ENCODE measurements at places on chromosomes 6 and 20.

- no peak for DNase-seq
These were observed 46.7 kb upstream of the BLCAP start for GRCh38 chr20:37574199-37574890.

GRCh38 chr6:10412461-10413261 is 2.2 kb downstream of the TFAP2A start:
- DNase-seq, result no peak

- no peak for DNase-seq
These were observed 13.5 kb downstream of the LYRM4 start for GRCh38 chr6:5247201-5247600.

DNA sequence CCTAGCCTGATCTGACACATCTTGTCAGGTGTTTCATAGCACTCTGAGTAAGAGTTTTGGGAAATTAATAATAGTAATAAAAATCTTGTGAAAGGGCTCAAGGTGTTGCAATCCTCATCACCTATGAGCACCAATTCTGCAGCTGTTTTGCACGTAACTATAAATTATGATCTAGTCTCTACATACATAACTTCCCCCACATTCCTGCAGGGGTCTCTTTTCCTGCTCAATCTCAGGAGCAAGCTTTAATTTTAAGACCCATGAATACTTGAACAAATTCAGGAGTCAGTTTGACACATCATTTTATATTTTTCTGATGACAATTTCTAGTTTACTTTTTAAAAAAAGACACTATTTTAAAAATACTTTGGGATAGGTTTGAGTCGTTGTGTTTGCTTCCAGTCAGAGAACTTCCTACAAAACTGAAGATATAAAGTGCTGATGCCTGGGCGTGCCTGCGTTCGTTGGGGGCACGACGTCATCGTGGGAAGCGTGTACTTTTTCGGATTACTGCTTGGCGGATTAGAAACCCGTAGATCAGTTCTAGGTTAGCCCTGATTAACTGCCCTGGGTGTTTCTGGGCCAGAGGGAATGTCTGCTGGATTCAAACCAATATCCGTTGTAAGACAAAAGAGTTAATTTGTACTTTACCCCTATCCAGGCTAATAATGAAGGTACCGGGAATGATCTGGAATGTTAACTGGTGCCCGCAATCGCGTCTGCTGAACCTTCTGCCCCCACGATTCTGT is 1.0 kb upstream of the E2F3 start:
- DNase-seq, result peak; percentile 43

DNA sequence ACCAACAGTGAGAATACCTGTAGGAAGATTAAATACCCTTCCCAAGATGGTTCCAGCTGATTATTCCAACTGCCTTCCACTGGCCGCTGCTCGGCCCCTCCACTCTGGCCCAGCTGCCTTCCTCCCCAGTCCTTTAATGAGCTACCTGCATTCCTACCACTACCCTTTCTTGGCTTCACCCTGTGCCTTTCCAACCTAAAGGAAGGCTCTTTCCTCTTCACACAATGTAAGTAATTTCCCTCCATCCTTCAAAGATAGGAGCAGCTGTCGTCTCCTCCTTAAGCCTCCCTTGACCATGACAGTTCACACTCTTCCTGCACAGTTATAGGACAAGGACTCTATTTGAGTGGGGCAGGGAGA is 16.2 kb upstream of the SNX9 start:
- no peak for DNase-seq

DNA sequence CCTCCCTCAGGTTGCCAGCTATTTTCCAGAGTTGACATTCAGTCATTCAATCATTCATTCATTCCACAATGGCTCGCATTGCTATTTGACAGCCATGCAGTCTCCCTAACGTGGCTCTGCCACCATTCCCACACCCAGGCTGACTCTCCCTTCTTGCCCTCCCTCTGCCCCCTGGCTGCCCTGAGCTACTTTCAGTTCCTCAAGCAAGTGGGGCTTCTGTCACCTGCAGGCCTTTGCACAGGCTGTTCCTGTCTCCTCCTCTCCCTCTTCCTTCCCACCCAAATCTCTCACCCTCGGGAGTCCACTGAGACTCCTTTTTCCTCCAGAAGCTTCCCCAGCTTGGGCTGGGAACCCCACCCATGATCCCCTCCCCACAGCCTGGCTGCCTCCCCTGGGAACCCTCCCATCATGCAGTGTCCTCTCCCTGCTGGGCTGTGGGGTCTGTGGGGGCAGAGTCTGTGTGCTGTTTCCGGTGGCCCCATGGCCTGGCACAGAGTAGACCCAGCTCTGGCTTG is 2.6 kb downstream of the PACSIN1 start:
- DNase-seq, result no peak

- DNase-seq, result no peak
These were observed 26.1 kb downstream of the C20orf203 start for GRCh38 chr20:32647606-32648005.

DNA sequence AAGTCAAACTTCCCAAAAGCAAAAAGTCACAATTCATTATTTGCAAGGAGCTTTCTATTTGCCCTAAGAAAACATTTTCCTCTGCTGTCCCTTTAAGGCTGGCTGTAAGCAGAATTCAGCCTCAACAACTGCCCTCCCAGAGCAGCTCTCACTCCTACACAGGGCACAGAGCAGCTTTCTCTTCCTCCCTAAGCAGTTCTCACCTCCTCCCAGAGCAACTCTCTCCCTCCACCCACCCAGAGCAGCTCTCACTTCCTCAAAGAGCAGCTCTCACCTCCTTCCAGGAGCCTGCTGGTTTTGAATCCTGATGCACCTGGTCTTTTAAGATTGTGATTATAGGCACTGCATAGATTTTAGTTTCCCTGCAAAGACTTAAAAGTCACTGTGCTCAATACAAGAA is 120.6 kb upstream of the TMEM181 start:
- no peak for DNase-seq

GRCh38 chr6:163179061-163179460 is 235.5 kb upstream of the QKI start:
- no peak for DNase-seq

DNA sequence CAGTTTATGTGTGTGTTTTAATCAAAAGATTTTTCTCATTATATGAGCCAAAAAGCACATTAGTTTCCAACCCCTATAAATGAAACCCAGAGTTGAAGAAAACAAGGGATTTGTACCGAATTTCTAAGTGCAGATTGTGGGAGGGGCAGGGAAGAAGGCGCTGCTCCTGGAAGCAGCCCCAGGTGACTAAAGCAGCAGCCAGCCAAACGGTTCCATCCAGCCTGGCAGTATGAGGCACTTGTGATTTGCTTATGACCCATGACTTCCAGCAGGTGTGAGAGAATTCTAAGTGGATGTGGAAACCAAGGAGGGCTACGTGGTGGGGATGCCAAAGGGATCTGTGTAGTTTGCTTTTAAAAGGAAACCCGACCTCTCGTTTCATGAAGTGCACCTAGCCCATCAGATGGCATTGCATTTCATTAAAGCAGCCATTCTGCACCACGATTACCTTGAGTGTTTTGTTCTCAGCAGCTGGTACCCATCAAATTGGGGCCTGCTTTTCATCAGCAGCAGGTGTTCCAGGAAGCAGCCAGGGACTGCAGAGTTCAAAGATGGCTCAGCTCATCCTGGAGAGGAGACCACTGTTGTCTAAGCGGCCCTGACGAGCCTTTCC is 79.1 kb downstream of the DTD1 start:
- no peak for DNase-seq

GRCh38 chr6:135451617-135452190 is 45.8 kb downstream of the AHI1 start:
- DNase-seq, result peak; percentile 51

- DNase-seq, result no peak
These were observed 45.8 kb downstream of the GINS1 start for GRCh38 chr20:25453035-25453810.

GRCh38 chr6:121848523-121849255 is 413.2 kb downstream of the GJA1 start:
- DNase-seq, result no peak

- no peak for DNase-seq
These were observed 34.7 kb downstream of the KIF25 start for GRCh38 chr6:168032005-168032760.

DNA sequence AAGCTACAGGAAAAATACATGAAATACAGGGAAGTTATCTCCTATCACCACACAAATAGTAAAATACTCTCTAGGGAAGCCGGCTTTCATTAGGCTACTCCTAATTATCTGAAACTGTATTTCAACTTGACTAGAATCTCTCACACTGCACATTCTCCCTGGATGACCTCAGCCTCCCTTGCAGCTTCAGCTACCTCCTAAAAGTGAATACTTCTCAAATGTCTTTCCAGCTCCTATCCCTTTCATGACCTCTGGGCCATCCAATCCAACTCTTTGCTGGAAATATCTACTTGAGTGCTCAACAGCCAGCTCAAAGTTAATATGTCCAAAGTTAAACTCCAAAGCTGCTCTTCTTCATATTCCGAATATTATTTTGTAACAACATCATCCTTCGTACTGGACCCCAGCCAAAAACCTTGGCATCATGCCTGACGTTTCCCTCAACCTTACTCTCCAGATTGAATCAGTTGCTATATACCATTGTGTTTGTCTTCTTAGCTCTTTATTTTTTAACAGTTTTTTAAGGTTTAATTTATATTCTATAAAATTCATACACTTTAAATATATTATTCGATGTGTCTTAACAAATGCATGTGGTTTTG is 29.4 kb upstream of the KIF6 start:
- no peak for DNase-seq

DNA sequence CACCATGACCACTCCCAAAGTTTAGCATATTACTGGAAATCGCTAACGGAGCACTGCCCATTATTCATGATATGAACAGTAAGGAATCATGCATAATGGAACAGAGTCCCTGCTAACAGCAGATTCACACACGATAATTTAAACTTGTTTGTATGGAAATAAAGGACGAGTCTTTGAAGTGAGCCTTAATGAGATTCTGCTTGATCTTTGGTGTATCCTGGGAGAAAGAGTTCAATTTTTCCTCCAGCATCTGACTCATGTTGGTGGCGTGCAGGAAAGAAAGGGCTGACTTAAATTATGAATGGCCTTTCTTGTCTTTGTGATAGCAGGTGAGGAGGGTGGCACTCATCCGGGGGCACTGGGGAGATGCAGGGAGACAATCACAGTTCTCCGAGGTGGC is 194.6 kb downstream of the ZNF217 start:
- no peak for DNase-seq

DNA sequence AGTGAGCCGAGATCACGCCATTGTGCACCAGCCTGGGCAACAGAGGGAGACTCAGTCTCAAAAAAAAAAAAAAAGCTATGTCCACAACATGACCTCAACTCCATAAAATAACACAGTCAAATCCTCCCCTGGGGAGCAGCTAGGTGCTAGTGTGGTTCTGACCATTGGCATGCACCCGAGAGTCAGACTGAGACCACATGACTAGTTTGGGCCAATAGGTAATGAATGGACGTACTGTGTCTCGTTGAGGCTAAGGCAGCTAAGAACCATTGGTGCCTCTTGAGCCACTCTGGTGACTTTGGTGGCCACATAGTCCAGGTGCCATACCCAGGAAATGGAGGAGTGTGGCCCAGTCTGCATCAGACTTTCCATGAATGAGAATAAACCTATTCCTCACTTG is 40.3 kb downstream of the ATP9A start:
- DNase-seq, result no peak

- no peak for DNase-seq
These were observed 103.6 kb downstream of the CDYL start for GRCh38 chr6:4879741-4880275.

GRCh38 chr6:7236306-7237209 is 76.4 kb downstream of the SSR1 start:
- DNase-seq, result no peak

All from activated CD4-positive, alpha-beta T cell treated with anti-CD3 and anti-CD28 coated beads, Interleukin-2, Interleukin-6, amounts not matched to agents 100 ng/mL and 50 ng/mL, durations not matched to agents 16 hours and 8 hours (primary cell).